ENCODE measurements at places on chromosomes 7 and 10.
A peak's percentile ranks its signal among the peaks of the same experiment; 100 is the strongest.

GRCh38 chr10:62048919-62049623 is 147.6 kb downstream of the ARID5B start:
- DNase-seq = peak; percentile 74

GRCh38 chr7:83468251-83468739 is 180.6 kb downstream of the SEMA3E start:
- DNase-seq = peak; percentile 3

DNA sequence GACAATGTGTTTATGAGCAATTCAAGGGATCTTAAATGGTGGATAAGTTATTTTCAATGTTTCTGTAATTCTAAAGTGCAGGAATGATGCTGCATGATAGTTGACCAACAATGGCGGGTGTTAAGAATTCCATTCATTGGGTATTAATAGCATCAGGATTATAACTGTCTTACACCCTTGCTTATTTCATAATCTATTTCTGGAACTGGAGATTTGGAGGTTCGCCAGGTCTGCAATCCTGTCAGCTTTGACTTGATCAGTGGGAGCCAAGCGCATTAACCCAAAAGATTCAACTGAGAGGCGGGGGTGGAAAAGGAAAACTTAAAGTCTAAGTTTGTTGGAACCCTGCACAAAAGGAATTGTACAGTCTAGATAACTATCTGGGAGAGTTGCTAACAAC is 114.9 kb upstream of the ZEB1 start:
- DNase-seq = no peak

GRCh38 chr10:50310560-50311174 is 59.4 kb upstream of the ASAH2 start:
- peak; percentile 23 for DNase-seq

DNA sequence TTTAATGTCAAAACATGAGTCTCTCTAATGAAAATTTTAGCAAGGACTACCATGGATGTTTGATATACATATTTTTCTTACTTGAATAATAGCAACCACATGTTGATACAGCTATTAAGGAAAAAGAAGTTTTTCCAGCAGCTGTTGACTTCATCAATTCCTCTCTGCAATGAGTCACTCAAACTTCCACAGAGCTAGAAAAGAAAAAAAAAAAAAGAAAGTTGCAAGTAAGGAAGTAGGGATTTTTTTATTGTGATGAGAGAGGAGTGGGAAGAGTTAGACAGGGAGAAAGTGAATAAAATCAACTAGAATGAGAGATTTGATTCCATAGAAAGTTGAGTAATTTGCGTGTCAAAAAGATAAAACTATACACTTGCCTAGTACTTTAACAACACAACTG is 46.2 kb downstream of the CAV1 start:
- DNase-seq = no peak

DNA sequence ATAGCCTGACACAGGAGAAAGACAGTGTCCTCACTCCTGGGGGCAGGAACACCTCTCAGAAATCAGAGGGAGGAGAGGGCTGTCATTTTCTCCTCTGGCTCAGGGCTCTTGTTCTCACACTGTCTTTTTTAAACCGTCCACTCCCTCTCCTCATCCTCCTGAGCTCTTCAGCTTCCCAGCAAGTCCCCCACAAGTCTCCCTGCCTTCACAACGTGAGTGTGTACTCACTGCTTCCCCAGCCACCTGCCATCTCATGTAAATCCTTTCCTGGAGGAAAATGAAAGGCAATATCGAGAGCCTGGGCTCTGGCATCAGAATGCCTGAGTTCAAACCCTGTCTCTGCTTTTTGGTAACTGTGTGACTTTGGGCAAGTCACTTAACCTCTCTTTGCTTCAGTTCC is 5.7 kb downstream of the LLCFC1 start:
- no peak for DNase-seq

DNA sequence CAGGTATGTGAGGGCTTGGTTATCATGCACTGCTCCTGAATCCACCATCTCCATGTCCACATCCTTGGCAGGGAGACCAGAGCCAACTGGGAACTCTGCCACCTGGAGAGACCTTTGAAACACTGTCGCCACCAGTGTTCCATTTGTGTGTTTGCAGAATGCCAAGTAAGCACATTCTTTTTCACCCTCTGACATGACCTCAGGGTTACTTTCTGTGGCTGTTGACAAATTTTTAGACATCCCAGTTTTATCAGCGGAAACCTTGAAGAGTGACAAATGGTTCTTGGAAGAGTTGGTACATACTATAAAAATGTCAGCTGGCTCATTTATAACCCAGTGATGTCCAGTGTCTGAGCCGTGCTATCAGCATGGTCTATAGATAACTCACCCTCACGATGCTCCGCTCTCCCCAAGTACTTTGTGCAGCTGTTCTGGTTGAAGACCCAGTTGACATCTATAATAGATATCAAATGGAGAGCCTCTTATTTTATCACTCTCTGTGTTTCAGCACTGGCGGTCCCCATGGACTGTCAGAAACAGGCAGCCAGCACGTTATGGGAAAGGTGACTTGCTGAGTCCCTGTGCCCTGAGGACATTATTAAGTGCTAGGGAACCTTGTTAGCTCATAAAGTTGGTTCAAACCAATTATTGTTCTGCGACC is 563.1 kb upstream of the GALNT17 start:
- DNase-seq = no peak

- DNase-seq = no peak
Measured at GRCh38 chr10:121069061-121069850, 218.1 kb downstream of the WDR11 start.

- no peak for DNase-seq
Measured at GRCh38 chr7:131026297-131027000, 292.4 kb upstream of the KLF14 start.

DNA sequence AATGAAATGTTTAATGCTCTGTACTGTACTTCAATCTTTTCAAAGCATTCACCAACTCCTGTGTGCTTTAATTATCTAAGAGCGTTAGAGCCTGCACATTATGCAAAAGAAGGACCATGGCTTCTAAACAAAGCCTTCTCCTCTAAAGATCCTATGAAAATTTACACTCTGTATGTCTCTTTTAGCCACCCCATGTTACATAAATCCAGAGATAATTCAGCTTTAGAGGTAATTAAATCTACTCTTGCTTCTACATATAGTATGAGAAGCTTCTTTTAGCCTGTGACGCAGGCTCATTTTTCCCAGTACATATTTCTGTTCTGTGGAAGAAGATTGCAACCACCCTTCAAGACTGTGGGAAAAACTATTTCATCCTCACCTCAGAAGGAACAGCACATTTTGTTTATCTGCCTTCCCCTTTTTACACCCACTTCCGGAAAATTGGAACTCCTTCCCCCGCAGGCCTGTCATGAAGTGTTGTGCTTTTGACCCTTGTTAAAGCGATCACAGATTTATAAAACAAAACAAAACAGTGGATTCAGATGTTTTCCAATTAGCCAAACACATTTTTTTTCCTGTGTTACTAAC is 8.1 kb upstream of the TAS2R16 start:
- DNase-seq = no peak

DNA sequence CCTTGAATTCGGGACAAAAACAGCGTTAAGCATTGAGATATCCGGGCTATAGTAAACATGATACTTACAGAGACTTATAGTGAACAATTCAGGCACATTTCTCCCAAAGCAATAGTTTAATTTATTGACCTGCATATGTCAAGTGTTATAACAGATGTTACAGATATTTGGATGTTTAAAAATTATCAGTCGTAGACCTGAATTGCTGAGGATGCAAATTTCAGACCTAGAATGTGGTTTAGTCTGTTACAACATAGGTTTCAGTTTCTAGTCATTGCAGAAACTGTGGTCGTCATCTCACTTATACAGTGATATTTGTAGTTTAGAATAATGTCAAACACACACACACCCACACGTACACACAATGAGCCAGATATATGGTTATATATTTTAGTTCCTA is 85.2 kb downstream of the VTI1A start:
- DNase-seq = no peak

DNA sequence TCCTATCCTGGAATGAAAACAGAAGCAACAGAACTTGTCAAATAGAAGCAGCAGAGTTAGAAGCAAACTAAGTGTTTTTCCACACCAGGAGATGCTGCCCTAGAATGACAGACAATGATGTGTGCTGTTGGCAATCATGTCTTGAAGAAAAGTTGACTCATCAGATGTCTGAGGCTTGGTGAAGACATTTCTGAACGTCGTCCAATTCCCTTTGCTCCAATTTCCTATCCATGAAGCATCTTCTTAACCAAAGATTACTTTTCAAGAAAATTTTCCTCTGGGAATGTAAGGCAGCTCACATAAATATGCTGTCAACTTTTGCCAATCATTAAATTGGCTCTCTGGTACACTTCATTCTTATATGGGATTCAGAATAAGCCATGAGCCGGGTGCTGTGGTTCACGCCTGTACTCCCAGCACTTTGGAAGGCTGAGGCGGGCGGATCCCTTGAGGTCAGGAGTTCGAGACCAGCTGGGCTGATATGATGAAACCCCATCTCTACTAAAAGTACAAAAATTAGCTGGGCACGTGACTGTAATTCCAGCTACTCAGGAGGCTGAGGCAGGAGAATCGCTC is 34.6 kb downstream of the MALSU1 start:
- DNase-seq = no peak

DNA sequence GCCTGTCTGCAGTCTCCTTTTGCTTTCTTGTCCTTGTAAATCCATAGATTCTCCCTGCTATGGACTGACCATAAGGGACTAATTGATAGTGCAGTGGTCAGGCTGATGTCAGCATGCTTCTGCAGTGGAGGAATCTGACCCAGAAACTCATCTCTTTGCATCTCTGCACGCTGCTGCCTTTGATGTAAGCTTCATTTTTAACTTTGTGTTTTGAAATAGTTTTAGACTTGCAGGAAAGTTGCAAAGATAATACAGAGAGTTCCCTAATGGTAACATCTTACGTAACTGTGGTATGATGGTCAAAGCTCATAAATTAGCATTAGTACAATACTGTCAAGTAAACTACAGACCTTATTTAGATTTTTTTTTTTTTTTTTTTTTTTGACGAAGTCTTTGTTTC is 89.6 kb downstream of the GALNT17 start:
- DNase-seq = no peak

DNA sequence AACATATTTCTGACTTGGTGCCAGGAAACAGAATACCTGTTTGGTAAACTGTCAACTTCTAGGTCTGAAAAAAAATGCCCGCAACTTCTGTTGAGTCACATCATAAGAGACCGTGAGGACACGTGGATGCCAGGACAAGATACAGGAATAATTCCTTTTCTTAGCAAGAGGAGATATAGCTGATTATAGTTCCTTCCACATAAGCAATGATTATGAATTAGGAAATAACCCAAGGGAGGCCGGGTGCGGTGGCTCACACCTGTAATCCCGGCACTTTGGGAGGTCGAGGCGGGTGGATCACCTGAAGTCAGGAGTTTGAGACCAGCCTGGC is 75.2 kb downstream of the CDC123 start:
- no peak for DNase-seq

GRCh38 chr7:120802751-120803150 is 55.2 kb downstream of the TSPAN12 start:
- no peak for DNase-seq

DNA sequence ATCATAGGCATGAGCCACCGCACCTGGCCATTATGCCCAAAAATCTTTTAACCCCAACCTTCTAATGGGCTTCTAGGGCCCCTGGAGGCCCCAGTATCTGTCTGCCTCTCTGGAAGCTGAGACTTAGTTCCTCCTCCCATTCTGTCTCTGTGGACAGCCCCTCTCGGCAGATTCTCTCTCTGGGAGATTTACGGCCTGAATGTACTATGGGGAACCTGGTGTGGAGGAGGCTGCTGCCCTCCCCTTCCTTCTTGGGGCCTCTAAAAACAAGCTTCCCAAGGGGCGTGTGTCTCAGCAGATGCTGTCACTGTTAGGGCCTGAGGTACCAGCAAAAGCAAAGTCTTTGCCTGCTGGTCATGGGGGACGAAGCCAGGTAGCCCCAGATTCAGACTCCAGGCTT is 35.8 kb upstream of the PRKAR1B start:
- no peak for DNase-seq

GRCh38 chr7:138374119-138374693 is 85.9 kb upstream of the TRIM24 start:
- no peak for DNase-seq

Data from stimulated activated CD4-positive, alpha-beta T cell treated with anti-CD3 and anti-CD28 coated beads, Interleukin-4, amount 100 ng/mL, for 1 hour (primary cell).